ENCODE measurements at places on chromosomes 5 and 9.
A peak's percentile ranks its signal among the peaks of the same experiment; 100 is the strongest.

DNA sequence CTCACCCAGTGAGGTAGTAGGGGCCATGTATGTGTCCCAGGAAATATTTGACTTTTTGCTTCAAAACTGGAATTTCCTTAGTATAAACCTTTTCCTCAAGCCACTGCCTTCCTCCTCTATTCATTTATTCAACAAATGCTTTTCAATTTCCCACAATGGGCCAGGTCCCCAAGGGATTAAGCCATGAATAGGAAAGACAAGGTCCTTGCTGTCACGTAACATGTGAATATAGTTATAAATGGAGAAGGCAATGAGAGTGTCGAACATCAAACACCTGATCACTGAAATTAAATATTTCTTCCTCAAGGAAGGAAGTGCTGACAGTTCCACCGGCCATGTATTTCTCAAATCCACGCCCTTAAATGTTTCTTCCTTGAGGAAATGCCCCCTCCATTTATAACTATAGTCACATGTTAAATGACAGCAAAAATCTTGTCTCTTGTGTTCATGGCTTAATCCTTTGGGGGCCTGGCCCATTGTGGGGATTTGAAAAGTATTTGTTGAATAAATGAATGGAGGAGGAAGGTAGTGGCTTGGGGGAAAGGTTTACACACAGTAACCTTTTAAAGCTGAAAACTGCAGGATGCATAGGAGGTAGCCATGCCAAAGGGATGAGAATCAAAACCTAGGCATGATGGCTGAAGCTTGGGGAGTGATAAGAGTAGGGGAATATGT, 145.5 kb downstream of the PTTG1 start:
- DNase-seq = no peak

- DNase-seq = no peak
These were observed 17.3 kb downstream of the CMBL start for GRCh38 chr5:10290438-10290837.

- DNase-seq = no peak
These were observed 93.9 kb downstream of the GCNT1 start for GRCh38 chr9:76552751-76553455.

DNA sequence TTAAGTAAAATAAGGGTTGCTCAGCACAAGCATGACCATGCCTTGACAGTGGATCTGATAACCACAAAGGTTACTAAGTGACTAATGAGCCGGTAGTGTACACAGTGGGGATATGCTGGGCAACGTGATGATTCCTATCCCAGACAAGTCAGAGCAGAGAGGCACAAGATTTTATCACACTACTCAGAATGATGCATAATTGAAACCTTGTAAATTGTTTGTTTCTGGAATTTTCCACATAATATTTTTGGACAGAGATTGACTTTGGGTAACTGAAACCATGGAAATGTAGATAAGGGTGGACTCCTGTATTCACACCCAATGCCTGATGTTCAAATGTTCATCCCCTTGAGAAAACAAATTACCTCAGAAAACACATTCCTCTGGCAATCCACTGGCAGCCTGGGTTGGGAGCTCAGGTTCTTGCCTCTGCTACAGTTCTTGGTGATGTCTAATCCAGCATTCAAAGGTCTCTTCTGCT, 16.2 kb upstream of the ERAP1 start:
- DNase-seq = no peak

- no peak for DNase-seq
These were observed 35.9 kb upstream of the FBP1 start for GRCh38 chr9:94675008-94675881.

DNA sequence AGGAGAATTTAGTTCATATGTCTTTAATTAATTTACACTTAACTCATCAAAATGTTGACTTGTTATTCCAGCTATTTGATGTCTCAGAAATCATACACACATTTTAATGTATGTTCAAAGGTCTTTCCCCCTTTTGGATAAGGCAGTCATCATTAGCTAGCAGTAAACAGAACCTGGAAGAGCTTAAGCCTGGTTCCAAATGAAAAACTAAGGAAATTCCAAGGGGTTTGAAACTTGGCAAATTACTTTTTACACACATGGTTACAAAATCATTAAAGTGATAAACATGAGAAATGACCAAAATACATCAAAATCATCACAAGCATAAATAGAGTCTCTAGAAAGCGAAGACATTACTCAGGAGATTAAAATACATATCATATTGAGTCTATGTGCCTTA, 359.8 kb upstream of the ZNF608 start:
- no peak for DNase-seq

DNA sequence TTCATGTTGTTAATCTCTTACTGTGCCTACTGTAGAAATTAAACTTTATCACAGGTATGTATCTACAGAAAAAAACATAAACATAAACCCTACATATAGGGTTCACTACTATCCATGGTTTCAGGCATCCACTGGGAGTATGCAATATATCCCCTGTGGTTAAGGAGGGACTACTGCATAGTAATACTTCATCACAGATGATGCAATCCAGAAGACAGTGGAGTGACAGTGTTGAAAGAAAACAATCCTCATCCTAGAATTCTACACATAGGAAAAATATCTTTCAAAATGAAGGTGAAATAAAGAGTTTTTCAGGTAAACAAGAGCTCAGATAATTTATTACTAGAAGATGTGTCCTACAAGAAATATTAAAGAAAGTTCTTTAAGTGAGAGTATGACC, 105.9 kb downstream of the HOMER1 start:
- DNase-seq = no peak

- DNase-seq = no peak
These were observed 15.1 kb downstream of the TLR4 start for GRCh38 chr9:117719161-117719920.

DNA sequence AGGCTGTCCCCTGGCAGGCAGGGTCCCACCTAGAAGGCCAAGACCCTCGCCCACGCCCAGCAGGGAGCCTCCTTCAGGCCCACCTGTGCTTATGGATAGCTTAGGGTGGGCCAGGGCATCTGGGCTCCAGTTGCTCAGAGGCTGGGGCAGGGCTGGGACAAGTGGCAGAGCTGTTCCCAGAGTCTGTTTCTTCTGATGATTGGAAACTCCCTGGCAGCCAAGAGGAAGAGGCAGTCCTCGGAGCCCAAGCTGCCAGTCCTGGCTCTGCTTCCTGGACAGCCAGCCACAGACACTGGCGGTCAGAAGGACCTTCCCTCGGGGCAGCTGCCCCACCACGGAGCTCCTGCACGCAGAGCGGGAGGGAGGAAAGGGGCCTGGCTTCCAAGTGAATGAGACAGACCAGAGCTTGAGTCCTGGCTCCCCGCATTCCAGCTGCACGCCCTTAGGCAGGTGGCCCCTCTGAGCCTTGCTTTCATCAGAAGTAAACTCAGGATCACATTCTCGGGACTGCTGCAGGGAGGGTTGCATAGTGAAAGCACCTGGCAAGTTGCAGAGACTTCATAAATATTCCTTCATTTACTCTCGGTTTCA, 37.9 kb upstream of the GABRP start:
- no peak for DNase-seq

GRCh38 chr5:56950626-56951125, 1.2 kb downstream of the MIER3 start:
- DNase-seq = peak; percentile 30

DNA sequence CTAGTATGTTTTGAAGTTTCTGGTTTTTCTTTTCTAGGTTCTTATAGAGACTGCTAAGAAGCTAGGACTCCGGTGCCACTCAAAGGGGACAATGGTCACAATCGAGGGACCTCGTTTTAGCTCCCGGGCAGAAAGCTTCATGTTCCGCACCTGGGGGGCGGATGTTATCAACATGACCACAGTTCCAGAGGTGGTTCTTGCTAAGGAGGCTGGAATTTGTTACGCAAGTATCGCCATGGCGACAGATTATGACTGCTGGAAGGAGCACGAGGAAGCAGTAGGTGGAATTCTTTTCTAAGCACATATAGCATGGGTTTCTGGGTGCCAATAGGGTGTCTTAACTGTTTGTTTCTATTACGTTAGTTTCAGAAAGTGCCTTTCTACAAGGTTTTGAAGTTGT, 52.2 kb downstream of the MTAP start:
- no peak for DNase-seq

DNA sequence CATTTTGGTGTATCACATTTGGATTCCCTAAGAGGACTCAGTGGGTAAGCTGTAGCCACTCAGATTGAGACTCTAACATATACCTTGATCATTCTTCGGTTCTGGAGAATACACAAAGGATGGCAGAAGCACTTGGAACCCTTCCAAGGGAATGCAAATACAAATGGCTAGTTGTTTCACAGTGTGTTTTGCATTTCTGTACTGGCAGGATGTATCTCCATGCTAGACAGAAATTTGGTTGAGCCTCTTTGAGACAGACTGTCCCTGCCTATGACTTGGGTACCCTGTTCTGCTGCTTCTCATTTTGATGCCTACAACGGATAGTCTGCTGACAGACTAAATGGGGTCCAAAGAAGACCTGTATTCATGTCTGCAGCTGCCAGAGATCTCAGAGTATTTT, 273.5 kb downstream of the TMEM38B start:
- DNase-seq = no peak

DNA sequence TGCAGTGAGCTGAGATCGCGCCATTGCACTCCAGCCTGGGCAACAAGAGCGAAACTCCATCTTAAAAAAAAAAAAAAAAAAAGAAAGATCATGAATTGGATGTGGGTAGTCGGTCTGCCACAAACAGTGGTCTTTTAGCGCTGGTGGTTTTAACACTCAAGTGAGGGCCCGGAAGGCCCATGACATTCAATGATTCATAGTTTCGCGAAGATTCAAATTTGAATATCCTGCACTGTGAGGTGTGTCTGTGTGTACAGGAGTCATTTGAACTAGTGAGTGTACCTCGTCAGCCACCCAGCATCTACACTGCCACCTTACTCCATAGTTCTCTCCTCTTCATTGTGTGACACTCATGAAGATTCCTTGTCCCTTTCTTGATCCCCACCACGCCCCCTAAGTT, 41.3 kb downstream of the CFAP77 start:
- no peak for DNase-seq

GRCh38 chr5:158552241-158552640, 547.5 kb downstream of the EBF1 start:
- DNase-seq = no peak

DNA sequence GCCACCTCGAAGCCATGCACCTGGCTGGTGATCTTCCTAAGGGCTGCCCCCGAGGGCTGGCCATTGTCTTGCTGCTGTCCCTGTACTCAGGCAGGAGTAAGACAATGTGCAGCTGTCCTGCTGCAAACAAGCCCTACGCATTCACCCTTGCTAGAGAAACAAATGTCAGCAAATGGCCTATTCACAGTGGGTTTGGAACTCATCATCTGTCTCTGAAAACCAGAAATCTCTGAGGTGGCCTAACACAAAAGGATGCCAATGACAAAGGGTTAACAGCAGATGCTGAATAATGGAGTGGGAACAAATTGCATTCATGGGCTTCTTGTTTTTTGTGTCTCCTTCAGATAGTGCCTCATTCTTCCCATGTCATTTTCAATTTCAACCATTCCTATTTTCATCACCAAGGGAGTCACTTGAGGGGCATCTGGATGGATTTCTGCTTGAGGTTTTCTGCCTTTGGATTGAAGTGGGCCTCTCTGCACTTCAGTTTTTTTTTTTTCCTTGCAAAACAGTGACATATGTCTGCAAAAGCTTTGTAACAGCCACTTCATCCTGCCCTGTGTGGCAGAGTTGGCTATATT, 261.6 kb upstream of the VLDLR start:
- no peak for DNase-seq

- no peak for DNase-seq
These were observed 7.2 kb upstream of the LCN2 start for GRCh38 chr9:128142061-128142460.

DNA sequence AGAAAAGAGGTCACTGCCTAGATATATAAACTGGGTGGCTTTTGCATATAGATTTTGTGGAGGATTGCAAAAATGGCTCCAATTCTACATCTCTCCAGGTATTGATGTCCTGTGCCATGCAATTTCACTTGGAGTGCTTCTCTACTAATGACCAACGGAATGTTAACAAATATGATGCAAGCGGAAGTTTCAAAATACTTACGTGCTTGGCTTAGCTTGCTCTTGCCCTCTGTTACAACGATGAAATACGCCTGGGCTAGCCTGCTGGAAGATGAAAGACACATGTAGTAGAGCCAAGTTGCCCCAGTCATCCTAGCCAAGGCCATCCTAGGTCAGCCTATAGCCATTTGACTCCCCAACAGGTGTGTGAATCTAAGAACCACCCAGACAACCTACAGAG, 3.6 kb upstream of the POC5 start:
- DNase-seq = no peak

GRCh38 chr5:175872287-175873087, 1.1 kb downstream of the CPLX2 start:
- DNase-seq = no peak

DNA sequence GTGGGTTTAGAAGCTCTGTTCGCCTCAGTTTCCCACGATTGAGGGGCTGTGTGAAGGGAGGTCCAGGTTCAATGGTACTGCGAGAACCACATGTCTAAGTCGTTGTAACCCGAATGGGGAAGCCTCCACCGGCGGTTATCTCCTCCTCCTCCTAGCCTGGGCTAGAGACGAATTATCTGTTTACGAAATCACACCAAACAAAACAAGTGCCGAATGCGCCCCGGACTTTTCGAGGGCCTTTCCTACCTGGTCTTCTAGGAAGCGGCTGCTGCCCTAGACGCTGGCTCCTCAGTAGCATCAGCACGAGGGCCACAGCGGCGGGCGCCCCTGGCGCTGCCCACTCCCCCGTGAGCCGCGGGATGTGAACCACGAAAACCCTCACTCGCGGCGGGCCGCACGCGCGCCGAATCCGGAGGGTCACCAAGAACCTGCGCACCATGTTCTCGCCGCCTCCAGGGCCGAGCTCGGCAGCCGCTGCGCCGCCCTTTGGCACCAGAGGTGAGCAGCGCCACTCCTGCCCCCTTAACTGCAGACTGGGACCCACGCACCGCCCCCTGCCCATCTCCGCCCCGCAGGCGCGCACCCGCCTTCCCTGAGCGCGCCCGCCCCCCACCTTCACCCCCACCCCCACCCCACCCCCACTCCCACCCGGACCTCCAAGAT, at the start of gene CDKN2A:
Gene CDKN2A (minus strand): TSS at position 500 of the 663 bp plus-strand sequence.
- no peak for DNase-seq

GRCh38 chr9:114742947-114743346, 61.0 kb upstream of the TEX48 start:
- no peak for DNase-seq

GRCh38 chr5:181218795-181219124, 4.3 kb upstream of the TRIM41 start:
- no peak for DNase-seq

DNA sequence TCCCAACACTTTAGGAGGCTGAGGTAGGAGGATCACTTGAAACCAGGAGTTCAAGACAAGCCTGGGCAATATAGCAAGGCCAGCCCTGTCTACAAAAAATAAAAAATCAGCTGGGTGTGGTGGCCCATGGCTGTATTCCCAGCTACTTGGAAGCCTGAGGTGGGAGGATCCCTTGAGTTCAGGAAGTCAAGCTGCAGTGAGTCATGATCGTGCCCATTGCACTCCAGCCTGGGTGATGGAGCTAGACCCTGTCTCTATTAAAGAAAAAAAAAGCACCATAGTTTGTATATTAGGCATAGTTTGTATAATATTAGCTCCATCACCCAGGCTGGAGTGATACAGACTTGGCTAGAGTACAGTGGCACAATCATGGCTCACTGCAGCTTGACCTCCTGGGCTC, 9.6 kb upstream of the NME5 start:
- DNase-seq = no peak

- DNase-seq = no peak
These were observed 117.7 kb upstream of the NR3C1 start for GRCh38 chr5:143521141-143521540.
